ENCODE measurements at places on chromosomes 12 and 14. TPM values are rescaled to one million over a fixed set of nuclear protein-coding genes. Genes with fewer than 3 reads are reported as not detected.

GRCh38 chr12:139585-139984 is 73.0 kb downstream of the IQSEC3 start:
- H3K4me1 ChIP-seq, result peaks cover 9% of the 10 kb centered on the region
- no peak overlapping the region for H3K4me3 ChIP-seq
- no peaks in the 10 kb centered on the region for H3K36me3 ChIP-seq

- no peaks in the 10 kb centered on the region for H3K27me3 ChIP-seq
- peak within 1 kb of the TSS; percentile 93 for H3K27ac ChIP-seq
- H3K36me3 ChIP-seq, result no peaks in the 10 kb centered on the region
- DNase-seq, result peak; percentile 87
- peaks cover 6% of the 10 kb centered on the region for H3K4me1 ChIP-seq
These were observed at the start of gene COQ5 for GRCh38 chr12:120528861-120529525. COQ5 (minus strand) TSS chr12:120529158; CDS start chr12:120529141, 17 bp downstream.

The SERPINA12 gene
- not detected for total RNA-seq

GRCh38 chr14:45426685-45427282 is 173.8 kb upstream of the MIS18BP1 start:
- no peak overlapping the region for H3K4me3 ChIP-seq
- DNase-seq, result peak; percentile 67
- no peaks in the 10 kb centered on the region for H3K27me3 ChIP-seq
- no peaks in the 10 kb centered on the region for H3K36me3 ChIP-seq
- no peaks in the 10 kb centered on the region for H3K4me1 ChIP-seq
- no peak overlapping the region for H3K27ac ChIP-seq

DNA sequence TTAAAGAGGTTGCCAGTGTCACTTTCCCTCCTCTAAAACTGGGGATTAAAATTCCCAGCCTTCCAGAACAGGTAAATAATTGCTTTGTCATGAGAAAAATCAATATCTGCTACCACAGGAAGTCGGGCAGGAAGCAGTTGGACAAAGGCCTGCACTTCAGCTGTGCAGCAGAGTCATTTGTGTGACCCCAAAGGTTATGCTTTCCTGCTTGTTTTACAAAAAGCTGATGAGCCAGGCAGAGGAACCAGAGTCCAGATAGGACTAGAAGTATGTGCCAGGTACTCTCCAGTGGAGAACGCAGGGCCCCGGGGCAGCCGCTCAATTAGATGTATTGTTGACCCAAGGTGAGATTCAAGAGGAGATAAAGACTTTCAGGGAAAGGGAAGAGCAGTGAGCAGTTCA is 117.1 kb upstream of the FRMD6 start:
- H3K27ac ChIP-seq, result no peak overlapping the region
- no peak for DNase-seq
- no peaks in the 10 kb centered on the region for H3K27me3 ChIP-seq
- no peaks in the 10 kb centered on the region for H3K36me3 ChIP-seq
- H3K4me1 ChIP-seq, result no peaks in the 10 kb centered on the region

GRCh38 chr12:2615665-2616402 is 178.9 kb upstream of the FKBP4 start:
- no peak overlapping the region for H3K4me3 ChIP-seq
- H3K27me3 ChIP-seq, result no peaks in the 10 kb centered on the region
- H3K27ac ChIP-seq, result no peak overlapping the region
- no peaks in the 10 kb centered on the region for H3K4me1 ChIP-seq

DNA sequence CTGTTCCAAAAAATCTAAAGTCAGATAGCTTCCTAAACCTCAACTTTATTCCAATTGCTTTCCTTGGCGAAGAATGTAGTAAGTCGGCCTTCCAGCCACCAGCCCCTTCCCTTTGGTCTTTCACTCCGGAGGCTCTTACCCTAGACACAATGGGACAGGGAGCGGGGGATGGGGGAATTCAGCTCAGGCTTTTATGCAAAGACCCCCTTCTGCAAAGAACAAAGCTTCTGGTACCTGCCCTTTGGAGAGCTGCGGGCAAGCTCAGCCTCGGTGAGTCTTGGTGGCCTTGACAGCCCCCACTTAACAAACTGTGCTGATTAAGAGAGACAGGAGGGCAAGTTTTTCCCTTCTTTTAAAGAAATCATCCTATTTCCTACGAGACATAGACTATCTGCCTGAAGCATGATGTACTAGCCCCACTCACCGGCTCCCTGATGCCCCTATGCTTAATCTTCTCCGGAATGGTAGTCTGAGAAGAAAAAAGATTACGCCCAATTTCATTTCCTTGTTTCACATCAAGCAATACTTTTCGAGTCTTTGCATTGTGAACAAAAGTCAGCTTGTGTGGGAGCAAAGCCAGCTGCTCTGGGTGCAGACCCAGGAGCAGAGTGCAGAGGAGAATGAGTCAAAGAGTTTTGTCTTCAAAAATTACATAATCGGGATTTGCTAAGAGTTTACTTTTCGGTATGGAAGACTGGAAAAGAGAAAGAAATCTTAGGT is 1.5 kb upstream of the NANOG start:
- H3K27me3 ChIP-seq, result peaks cover 10% of the 10 kb centered on the region
- no peak overlapping the region for H3K4me3 ChIP-seq
- H3K36me3 ChIP-seq, result no peaks in the 10 kb centered on the region
- H3K27ac ChIP-seq, result no peak overlapping the region

DNA sequence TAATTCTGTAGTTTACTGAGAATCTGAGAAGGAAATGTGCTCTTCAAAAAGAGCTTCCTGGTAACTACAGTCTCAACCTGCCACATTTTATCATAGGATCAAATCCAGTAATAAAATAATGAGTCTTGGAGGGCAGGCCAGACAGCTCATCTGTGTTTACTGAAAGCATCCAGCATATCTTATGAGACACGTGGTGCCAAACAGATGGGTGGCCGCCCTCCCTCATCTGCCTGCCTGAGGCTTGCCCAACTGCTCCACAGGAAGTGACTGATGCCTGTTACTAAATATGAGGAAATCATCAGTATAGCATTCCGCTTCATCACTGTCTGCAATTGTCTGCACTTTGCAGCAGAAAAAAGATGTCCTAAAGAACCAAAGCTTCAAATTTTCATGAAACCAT is 13.5 kb downstream of the DHRS7 start:
- no peaks in the 10 kb centered on the region for H3K27me3 ChIP-seq
- no peaks in the 10 kb centered on the region for H3K4me1 ChIP-seq
- DNase-seq, result peak; percentile 86
- no peak overlapping the region for H3K4me3 ChIP-seq

GRCh38 chr14:52117111-52117832 is 48.4 kb upstream of the NID2 start:
- no peak overlapping the region for H3K4me3 ChIP-seq
- H3K4me1 ChIP-seq, result no peaks in the 10 kb centered on the region
- no peak overlapping the region for H3K27ac ChIP-seq
- no peaks in the 10 kb centered on the region for H3K36me3 ChIP-seq

- no peaks in the 10 kb centered on the region for H3K4me1 ChIP-seq
- H3K36me3 ChIP-seq, result peaks cover 11% of the 10 kb centered on the region
- DNase-seq, result peak; percentile 44
- H3K4me3 ChIP-seq, result no peak overlapping the region
These were observed 84.0 kb downstream of the DCAF5 start for GRCh38 chr14:69068744-69069421.

The SYCP3 gene
- not detected for total RNA-seq

The TPPP2 gene
- not detected for total RNA-seq

- no peak overlapping the region for H3K27ac ChIP-seq
- no peak for DNase-seq
- H3K27me3 ChIP-seq, result no peaks in the 10 kb centered on the region
- H3K36me3 ChIP-seq, result peaks cover 3% of the 10 kb centered on the region
- H3K4me3 ChIP-seq, result no peak overlapping the region
- H3K4me1 ChIP-seq, result no peaks in the 10 kb centered on the region
These were observed 20.3 kb downstream of the FANCM start for GRCh38 chr14:45156067-45156466.

DNA sequence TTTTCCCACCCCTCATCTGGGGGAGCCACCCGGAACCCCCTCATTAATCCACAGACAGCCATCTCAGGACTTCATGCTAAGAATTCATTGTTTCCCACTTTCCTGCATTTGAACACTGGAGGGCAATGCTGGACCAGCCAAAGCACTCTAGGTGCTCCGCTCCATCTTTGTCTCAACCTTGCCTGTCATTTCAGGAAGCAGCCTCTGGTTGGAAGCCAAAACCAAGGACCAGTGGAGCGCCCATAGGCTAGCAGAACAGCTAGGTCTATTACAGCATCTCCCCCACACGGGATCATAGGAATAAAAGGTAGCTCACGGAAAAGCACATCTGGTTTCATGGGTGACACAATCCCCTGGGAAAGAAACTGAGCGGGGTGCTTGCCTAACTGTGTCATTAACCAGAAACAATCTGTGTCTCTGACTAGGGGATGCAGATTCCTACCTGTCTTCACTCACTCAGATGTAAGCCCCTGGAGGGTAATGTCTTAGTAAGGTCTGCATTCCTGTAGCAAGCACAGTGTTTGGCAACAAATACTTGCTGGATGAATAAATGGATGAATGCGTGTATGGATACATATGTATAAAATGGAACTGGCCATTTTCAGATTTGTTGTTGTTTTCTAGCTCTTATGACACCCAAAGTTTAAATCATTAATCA is 197.0 kb downstream of the DAD1 start:
- H3K36me3 ChIP-seq, result no peaks in the 10 kb centered on the region
- H3K4me1 ChIP-seq, result no peaks in the 10 kb centered on the region
- no peak overlapping the region for H3K27ac ChIP-seq
- peak; percentile 68 for DNase-seq

GRCh38 chr12:66724026-66724425 is 45.1 kb upstream of the GRIP1 start:
- H3K27ac ChIP-seq, result no peak overlapping the region
- no peaks in the 10 kb centered on the region for H3K27me3 ChIP-seq
- H3K4me1 ChIP-seq, result peaks cover 14% of the 10 kb centered on the region
- no peaks in the 10 kb centered on the region for H3K36me3 ChIP-seq
- no peak overlapping the region for H3K4me3 ChIP-seq

The TRPV4 gene
- total RNA-seq, result 4.1 TPM

GRCh38 chr14:35470755-35471154 is 63.2 kb upstream of the INSM2 start:
- DNase-seq, result peak; percentile 45
- H3K27me3 ChIP-seq, result no peaks in the 10 kb centered on the region
- H3K27ac ChIP-seq, result no peak overlapping the region
- no peaks in the 10 kb centered on the region for H3K36me3 ChIP-seq
- no peaks in the 10 kb centered on the region for H3K4me1 ChIP-seq

The TMEM132C gene
- total RNA-seq, result 1.8 TPM

DNA sequence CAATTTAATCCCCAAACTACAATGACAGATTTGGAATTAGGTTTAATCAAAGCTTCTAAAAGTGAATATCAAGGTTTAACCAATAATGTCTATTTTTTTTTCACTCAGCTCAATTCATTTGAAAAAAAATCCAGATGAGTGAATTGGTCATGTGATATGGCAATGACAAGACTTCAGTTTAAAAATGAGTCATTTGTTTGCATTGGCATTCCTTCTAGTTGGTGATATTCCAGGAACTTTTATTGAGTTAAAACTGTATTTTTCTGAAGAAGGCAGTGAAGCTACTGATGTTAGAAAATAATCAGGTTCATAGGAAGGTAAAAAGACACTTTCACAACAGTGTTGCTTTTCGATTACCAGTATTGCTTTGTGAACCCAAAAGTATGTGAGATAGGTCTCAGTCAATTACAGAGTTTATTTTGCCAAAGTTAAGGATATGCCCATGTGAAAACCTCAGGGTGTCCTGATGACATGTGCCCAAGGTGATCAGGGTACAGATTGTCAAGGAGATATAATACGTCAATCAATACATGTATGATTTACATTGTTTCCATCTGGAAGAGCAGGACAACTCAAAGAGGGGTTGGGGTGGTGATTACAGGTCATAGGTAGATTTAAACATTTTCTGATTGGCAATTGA is 1214.9 kb downstream of the GALC start:
- no peak overlapping the region for H3K27ac ChIP-seq
- no peaks in the 10 kb centered on the region for H3K27me3 ChIP-seq
- no peaks in the 10 kb centered on the region for H3K36me3 ChIP-seq
- H3K4me3 ChIP-seq, result no peak overlapping the region
- H3K4me1 ChIP-seq, result no peaks in the 10 kb centered on the region

DNA sequence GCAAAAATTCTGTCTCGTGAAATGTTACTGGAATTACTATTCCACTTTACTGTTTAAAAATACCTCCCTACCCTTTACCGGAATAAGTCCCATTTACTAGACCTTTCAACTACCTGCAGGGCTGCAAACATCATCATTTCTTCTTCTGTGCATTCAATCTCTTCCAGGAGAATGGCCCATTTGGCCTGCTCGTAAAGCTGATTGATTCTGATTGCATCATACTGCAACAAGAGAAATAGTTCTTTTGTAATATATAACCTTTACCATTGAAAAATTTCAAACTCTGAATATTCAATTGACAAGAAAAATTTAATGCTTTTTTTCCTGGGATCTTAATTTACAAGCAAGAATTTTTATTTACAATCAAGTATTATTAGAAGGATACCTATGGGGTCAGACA is 72.4 kb downstream of the FERMT2 start:
- no peak overlapping the region for H3K27ac ChIP-seq
- peaks cover 8% of the 10 kb centered on the region for H3K4me1 ChIP-seq
- no peak overlapping the region for H3K4me3 ChIP-seq
- peaks cover 49% of the 10 kb centered on the region for H3K36me3 ChIP-seq
- no peaks in the 10 kb centered on the region for H3K27me3 ChIP-seq

DNA sequence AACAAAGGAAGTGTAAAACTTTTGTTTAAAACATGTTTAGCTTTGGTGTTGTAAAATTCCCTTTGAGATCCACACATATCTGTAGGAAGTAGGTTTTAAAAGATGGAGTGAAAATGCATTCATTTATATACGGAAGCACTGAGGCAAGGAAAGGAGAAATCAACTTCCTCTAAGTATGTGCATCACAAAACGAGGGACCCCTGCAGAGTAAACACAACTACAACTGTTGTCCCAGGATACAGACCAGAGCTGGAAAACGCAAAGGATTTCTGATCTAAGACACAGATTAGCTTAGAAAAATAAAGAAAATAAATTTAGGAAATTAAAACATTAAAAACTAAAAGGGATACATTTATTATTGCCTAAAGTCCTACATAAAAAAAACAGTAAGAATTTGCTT is 297.6 kb downstream of the MED13L start:
- no peak overlapping the region for H3K4me3 ChIP-seq
- DNase-seq, result no peak
- no peaks in the 10 kb centered on the region for H3K27me3 ChIP-seq
- no peak overlapping the region for H3K27ac ChIP-seq
- peaks cover 36% of the 10 kb centered on the region for H3K36me3 ChIP-seq
- H3K4me1 ChIP-seq, result no peaks in the 10 kb centered on the region

- H3K36me3 ChIP-seq, result no peaks in the 10 kb centered on the region
- peak within 1 kb of the TSS; percentile 55 for H3K4me3 ChIP-seq
- H3K27ac ChIP-seq, result no peak within 1 kb of the TSS
These were observed at the start of gene VASH1 for GRCh38 chr14:76761136-76761959. VASH1 (plus strand) TSS chr14:76761468; CDS start chr14:76762822, 1,354 bp downstream.

Measured in cardiac muscle cell (in vitro differentiated cells and primary cell).